Activated naive CD4-positive, alpha-beta T cell treated with anti-CD3 and anti-CD28 coated beads, Interleukin-2, amount 50 U/mL, for 72 hours (primary cell): ENCODE measurements at places on chromosomes 3 and 15.

DNA sequence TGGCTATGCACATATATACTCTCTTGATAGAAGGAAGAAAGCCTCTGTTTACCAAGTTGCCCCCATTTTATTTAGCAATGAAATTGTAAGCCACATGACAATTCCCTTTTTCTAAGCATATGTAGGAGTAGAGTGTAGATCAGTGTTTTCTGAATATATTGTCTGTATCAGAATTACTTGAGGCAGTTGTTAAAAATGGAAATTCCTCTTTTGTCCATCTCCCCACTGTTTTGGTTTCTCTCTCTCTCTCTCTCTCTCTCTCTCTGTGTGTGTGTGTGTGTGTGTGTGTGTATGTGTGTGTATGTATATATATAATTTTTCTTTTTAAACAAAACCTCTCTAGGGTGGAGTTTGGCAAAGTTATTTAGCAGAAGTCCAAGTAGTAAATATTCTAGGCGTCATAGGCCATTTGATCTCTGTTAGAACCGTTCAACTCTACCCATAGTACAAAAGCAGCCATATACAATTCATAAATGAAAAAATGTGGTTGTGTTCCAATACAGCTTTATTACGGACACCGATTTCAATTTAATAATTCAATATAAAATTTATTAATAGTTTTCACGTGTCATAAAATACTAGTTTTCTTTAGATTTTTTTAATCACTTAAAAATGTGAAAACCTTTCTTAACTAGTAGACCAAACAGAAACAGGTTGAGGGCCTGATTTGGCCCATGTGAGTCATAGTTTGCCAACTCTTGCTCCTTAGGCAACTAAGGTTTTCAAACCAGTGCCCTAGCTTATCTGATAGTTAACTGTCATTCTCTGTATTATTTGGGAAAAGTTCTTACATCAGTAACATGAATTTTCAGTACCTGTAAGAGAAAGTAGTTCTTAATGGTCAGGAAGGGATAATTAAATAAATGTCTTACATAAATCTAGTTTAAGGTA is 39.8 kb downstream of the UBE2E1 start:
- DNase-seq = no peak

DNA sequence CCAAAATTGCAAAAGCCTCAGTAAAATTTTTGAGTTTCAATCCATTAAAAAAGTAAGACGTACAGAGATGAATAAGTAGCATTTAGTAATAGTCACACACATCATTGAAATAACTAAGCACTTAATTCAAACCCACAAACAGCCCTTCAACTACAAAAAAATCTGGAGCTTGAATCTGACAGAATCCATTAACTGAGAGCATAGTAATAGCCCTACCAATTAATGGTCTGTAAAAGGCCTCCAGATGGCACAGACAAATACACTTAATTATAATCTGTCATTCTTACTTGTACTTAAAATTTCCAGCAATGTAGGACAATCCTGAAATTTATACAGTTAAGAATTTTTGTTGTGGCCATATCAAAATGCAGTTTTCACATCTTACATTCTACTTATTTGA is 246.9 kb downstream of the VGLL3 start:
- DNase-seq = no peak

- DNase-seq = no peak
These were observed 2.1 kb upstream of the ARMC8 start for GRCh38 chr3:138184994-138185393.

DNA sequence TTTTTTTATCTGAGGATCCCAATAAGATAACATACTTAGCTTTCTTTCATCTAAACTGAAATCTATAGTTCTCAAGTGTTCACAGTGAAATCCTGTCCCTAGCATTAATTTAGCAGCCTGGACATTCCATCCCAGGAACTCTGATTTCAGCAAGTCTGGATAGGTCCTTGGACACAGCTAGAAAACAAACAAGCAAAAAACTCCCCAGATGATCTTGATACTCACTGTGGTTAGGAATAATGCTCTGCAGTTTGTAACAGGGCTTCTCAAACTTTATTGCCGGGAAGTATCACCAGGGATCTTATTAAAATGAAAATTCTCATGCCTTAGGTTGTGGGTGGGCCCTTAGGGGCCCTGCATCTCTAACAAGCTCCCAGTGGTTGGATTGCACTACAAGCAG is 24.3 kb downstream of the THBS1 start:
- no peak for DNase-seq

DNA sequence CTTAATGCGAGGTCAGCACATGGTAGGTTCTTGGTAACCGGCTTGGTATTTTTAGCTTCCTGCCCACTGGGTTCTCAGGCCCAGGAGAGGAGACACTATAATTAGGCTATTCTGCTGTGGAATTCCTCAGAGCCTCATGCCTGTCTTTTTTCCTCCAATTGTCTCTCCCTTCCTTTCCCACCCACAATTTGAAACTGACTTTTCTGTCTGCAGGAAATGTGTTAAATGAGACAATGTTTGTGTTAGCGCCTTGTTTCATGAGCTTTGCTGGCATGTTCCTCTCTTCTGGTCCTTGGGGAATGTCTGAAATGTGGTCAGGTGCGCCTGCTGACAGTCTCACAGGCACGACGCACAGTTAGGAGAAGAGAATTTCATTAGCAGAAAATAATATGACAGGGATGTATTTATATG is 223.6 kb upstream of the CTNNB1 start:
- DNase-seq = no peak

DNA sequence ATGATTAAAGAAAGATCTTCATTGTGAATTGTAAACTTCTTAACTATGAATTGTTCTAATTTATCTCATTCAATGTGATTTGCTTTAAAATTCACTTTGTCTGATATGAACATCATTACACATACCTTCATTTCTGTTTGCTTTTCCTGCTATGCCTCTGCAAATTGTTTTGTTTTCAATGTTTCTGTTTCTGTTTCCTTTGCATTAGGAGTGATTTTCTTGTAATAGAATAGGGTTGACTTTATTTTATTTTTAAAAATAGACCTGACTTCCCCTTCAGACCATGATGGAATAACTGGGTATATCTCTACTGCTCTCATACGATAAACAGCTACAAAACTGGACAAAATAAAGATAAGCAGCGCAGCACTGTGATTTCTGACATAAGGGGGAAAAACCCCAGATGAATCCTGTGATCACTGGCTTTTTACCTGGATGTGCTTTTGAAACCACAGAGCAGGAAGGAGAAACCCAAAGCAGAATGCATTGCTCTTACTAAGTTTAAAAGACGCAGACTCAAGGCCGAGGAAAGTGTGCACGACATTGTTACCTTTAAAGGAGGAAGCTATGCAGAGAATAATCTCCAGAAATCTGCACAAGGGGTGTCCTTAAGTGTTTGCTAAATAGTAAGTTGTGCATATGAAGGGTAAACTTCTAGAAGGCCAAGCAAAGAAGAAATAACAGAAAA is 420.2 kb downstream of the TBC1D5 start:
- DNase-seq = no peak

GRCh38 chr3:149058602-149059001 is 27.7 kb downstream of the HLTF start:
- DNase-seq = no peak

GRCh38 chr3:34844323-34844620 is 795.1 kb upstream of the ARPP21 start:
- no peak for DNase-seq

DNA sequence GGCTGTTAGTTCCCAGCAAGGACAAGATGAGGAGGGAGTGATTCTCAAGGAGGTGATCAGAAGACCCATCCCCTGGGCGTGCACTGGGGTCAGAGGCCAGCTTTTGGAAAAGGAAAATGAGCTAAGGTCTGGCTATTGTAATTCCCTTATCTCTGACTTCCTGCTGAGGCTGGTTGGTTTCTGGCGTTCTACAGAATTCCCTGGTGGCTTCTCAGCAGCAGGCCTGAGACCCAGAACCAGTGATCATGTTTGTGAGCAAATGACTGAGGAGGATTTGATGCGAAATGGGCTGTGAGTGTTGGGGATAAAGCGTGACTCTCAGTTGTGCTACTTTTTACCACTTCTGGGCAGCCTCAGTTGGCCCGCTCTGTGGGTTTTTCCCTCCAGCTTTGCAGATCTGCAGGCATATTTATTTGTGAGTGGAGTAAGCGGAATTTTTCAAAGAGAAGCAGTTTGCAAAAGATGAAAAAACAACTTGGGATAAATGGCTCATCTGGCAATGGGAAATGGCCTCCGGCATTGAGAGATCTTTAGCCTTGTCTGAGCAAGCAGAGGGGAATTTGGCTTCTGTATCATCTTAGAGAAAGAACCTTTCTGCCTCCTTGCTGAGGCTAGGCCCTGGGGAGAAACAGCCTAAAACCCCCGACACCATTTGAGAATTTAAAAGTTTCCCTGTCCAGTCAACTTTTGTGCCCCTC is 102.7 kb downstream of the SLCO3A1 start:
- no peak for DNase-seq

- DNase-seq = no peak
These were observed 79.8 kb downstream of the ABHD5 start for GRCh38 chr3:43770426-43771103.

- DNase-seq = no peak
These were observed 465.4 kb downstream of the GBE1 start for GRCh38 chr3:81295906-81296577.

DNA sequence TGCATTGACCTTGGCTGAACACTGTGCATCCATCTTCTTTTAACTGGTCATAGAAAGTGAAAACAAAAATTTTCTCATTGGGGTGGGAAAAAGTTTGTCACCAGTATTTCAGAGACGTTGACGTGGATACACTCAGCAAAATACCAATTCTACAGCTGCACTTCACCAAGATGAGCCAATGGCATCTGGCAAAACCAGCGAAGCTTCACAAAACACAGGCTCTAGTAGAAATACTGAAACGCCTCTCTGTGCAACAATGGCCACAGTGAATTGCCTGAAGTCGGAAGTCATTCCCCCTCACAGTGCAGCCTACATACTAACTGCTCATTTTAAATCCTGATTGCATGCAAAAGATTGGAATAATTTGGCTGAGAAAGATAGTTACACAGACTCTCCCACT is 17.0 kb downstream of the PCYT1A start:
- DNase-seq = no peak

- no peak for DNase-seq
These were observed 1.2 kb downstream of the CISH start for GRCh38 chr3:50610181-50610971.

GRCh38 chr3:115248274-115248673 is 101.2 kb upstream of the ZBTB20 start:
- no peak for DNase-seq

DNA sequence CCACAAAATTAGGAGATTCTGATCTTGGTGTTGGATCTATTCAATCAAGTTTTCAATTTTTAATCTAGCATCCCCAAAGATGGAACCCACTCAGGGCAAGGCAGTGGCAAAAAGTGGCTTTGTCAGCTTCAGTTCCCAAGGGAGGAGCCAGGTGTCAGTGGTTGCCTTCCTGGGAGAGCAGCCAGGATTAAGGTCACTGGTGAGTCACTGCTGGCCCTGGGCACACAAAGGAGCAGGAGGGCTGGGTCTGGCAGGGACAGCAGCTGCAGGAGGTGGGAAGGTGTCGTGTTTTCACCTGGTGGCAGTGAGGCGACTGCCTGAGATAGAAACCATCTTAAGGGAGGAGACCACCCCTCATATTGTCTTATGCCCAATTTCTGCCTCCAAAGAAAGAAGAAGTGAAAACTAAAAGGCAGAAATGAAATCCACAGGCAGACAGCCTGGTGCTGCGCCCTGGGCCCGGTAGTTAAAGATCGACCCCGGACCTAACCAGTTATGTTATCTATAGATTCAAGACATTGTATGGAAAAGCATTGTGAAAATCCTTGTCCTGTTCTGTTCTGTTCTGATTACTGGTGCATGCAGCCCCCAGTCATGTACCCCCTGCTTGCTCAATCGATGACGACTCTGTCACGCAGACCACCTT is 5.9 kb upstream of the KLHL25 start:
- no peak for DNase-seq

GRCh38 chr3:31815631-31816440 is 165.2 kb downstream of the OSBPL10 start:
- DNase-seq = no peak

DNA sequence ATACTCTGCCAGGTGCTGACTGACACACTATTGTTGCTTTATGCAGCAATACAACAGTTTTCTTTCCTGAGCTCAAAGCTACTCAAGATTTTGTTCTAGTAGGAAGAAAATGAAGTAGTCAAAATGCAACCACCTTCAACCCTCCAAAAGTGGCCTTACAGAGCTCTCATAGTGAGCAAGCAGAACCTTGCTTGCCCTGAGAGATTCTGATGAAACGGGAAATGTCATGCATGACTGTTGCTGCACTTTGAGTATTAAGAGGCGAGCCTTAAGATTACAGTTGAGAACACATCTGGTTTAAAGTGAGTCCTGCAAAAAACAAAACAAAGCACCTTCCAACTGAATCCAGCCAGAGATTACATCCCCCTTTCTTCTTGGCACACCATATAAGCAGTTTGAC is 29.7 kb downstream of the MINDY4B start:
- no peak for DNase-seq

- DNase-seq = no peak
These were observed 67.0 kb downstream of the SETD2 start for GRCh38 chr3:47096959-47097358.

DNA sequence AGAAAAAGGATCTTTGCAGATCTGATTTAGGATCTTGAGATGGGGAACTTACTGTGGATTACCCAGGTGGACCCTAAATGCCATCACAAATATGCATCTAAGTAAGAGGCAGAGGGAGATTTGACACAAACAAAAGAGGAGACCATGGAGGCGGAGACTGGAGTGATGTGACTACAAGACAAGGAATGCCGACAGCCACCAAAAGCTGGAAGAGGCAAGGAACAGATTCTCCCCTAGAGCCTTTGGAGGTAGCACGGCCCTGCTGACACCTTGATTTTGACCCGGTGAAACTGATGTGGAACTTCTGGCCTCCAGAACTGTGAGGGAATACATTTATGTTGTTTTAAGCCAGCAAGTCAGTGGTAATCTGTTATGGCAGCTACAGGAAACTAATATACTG is 44.0 kb downstream of the GASK1A start:
- no peak for DNase-seq

DNA sequence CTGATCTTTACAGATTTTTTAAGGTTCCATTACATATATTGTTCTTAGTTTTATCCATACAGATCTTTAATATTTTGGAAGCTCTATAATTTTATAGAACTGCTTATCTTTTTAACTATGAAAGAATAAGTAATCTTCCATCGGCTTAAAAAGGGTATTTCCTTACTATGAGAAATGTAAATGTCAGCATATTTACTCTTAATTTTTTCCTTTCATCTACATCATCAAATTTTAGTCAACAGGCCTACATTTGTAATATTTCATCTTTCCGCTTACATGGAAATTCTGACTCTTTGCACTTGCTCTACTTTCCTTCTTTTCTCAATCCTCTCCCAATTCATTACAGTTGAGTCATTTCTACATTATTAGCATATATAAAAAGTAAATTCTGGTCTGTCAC is 111.3 kb upstream of the GOLGA6L6 start:
- DNase-seq = no peak

- no peak for DNase-seq
These were observed 51.3 kb upstream of the MTMR10 start for GRCh38 chr15:31042751-31043150.

GRCh38 chr15:77607894-77608261 is 24.8 kb downstream of the LINGO1 start:
- DNase-seq = no peak

GRCh38 chr3:16086690-16087089 is 87.8 kb upstream of the GALNT15 start:
- no peak for DNase-seq
